ENCODE measurements at places on chromosomes 5 and 9.

DNA sequence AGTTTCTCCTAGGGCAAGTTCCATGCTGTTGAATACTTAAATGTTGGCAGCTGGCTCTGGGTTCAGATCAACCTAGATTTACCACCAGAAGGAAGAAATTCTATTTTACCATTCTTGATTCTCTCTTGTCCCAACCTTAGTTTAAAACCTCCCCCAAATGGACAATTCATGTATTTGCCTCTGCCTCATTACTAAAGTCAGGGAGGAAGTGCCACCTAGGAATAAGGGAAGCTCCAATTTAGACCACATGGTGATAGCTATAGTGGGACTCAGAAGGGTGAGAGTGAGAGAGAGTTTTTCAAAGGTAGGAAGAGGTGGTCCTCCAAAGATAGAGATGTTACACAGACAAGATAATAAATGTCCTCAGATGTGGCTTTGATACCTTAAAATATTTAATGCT, 53.4 kb upstream of the PAM start:
- DNase-seq: no peak

DNA sequence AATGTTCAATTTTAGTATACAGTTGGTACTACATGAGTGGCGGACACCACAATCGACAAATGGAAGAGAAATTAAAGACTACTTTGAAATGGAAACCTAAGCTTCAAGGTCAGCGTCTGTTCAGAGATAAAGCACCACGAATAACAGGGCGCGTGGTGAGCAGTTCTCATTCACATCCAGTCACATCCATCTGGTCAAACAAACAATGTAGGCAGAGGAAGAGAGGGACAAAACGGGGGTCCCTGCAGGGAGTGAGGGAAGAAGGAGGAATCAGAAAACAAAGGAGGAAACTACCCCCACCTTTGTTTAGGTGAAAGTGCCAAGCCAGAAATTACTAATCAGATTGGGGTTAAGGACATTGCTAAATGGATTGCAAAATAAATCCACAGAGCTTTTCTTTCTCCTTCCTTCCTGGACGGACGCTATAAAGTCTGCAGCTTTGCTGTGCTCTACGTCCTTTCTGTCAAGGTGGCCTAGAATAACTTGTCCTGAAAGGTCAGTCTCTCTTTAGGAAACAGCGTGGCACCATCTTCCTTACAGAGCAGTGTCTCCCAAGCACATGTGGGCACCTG, 138.6 kb downstream of the ENTREP1 start:
- DNase-seq: no peak

DNA sequence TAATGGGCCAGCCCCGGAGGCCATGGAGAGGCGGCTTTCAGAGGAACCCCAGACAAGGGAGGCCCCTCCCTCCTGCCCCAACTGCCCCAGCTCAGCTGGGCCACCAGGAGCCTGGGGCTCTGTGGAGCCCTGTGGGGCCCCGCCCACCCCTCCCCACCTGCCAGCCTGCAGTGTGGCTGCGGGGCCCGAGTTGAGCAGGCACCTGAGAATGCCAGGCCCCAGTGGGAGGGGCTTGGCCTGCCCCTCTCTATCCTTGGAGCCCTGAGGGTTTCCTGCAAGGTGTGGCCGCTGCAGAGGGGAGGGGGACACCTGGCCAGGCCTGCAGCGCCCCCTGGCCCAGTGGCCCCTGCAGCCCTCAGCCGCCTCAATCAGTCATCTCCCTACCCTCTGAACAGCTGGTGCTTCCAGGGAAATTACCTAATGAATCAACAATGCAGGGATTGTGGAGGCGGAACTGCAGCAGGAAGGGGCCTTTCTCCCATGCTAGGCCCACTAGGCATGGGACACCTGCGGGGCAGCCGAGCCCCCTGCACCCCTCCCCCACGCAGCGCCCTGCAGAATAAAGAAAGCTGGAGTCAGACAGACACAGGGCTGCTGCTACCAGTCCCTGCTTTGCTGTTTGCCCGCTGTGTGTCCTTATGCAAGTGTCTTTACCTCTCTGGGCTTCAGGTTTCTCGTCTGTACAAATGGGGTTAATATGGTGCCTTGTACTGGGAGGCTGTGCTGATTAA, 48.0 kb downstream of the LMX1B start:
- DNase-seq: no peak

DNA sequence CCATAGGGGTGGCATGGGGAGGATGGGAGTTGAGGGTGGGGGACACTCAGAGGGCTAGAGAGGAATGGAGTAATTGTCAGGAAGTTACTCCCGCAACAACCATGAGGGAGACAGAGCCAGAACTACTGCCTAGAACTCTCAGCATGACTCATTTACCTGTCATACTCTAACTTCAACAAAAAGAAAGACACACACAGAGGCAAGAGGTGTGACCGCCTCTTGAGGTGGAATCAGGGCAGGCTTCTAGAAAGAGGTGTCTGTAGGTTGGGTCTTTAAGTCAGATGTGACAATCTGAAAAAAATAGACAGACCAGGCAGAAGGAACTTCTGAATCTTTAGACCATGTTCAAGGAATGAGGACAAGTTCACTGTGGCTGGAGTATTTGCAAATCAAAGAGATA, 73.4 kb downstream of the GABBR2 start:
- DNase-seq: no peak

- DNase-seq: no peak
Observed at GRCh38 chr5:66239034-66239433, 94.9 kb downstream of the SREK1 start.

GRCh38 chr5:158392753-158393152, 533.8 kb upstream of the CLINT1 start:
- DNase-seq: no peak

- DNase-seq: no peak
Observed at GRCh38 chr5:132277256-132277655, 16.9 kb upstream of the SLC22A4 start.
